Suprapubic skin (tissue), 4 donors: ENCODE measurements at places on chromosomes 12 and 14.

GRCh38 chr12:79818856-79819255, 116.0 kb downstream of the PPP1R12A start:
- H3K27ac ChIP-seq = no peak overlapping the region
- H3K4me3 ChIP-seq = no peak overlapping the region
- no peaks in the 10 kb centered on the region for H3K27me3 ChIP-seq
- H3K36me3 ChIP-seq = peaks cover 19% of the 10 kb centered on the region
- no peaks in the 10 kb centered on the region for H3K4me1 ChIP-seq
- no peak for DNase-seq

DNA sequence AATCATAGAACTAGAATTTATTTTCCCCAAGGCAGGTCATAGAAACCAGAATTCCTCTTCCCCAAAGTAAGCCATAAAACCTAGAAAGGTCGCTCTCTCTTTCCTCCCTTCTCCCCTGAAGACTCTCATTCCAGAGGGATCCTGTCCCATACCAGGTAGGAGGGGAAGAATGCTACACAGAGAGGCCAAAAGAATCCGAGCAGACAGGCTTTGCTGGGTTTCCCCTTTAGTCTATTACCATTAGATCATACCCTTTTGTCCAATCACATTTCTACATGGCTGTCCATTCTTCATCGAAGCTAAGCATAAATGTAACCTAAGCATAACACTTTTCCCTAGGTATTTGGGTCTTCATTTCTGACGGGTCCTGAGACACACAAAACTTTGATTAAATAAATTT, 204.5 kb downstream of the SPTSSA start:
- no peaks in the 10 kb centered on the region for H3K36me3 ChIP-seq
- H3K27me3 ChIP-seq = no peaks in the 10 kb centered on the region
- no peak for DNase-seq
- H3K27ac ChIP-seq = no peak overlapping the region
- peaks cover 8% of the 10 kb centered on the region for H3K4me1 ChIP-seq

DNA sequence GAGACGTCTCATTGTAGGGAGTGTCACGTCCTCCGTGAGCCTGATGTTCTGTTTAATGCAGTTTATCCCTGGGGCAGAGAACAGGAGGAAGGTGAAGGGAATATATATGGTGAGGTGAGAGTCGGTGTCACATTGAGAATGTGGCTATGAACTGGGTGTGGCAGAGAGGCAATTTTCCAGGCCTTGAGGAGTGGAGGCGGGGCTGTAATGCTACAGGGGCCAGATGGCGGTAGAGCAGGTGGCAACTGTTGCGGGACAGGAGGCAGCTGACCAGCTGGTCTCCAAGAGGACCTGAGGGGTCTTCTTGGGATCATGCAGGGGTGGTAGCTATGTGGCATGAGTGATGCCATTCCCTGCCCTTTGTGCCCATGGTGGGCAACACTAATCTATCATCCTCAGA, 59.6 kb downstream of the CACNA1C start:
- no peaks in the 10 kb centered on the region for H3K4me1 ChIP-seq
- no peak for DNase-seq
- no peak overlapping the region for H3K4me3 ChIP-seq
- H3K27ac ChIP-seq = no peak overlapping the region
- H3K27me3 ChIP-seq = no peaks in the 10 kb centered on the region

GRCh38 chr14:55579724-55580469, at the start of gene KTN1:
Gene KTN1 (plus strand): TSS chr14:55580207. CDS start chr14:55612049, 31,842 bp downstream.
- peaks cover 55% of the 10 kb centered on the region for H3K4me1 ChIP-seq
- peak within 1 kb of the TSS; percentile 91 for H3K27ac ChIP-seq
- H3K4me3 ChIP-seq = peak within 1 kb of the TSS; percentile 99
- H3K36me3 ChIP-seq = no peaks in the 10 kb centered on the region

GRCh38 chr14:30710876-30711275, 88.8 kb downstream of the SCFD1 start:
- DNase-seq = no peak
- no peaks in the 10 kb centered on the region for H3K27me3 ChIP-seq
- H3K4me1 ChIP-seq = peaks cover 6% of the 10 kb centered on the region
- H3K4me3 ChIP-seq = no peak overlapping the region
- peaks cover 29% of the 10 kb centered on the region for H3K36me3 ChIP-seq
- H3K27ac ChIP-seq = no peak overlapping the region

DNA sequence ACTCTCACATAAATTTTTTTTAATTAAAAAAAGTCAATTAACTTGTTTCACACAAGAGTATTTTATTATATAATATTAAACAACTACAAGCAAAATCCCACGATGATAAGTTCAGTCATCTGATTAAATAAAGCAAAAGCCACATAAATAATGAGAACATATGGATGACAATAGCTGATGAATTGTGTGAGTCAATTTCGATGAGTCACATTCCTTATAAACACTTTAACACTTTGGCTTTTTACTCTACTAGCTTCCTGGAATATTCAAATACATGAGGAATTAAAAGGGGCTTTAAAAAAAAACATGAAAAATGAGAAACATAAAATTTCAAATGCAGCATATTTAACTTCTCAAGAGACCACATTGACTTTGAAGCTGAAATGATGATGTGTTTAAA, 95.3 kb downstream of the BCAT1 start:
- H3K27ac ChIP-seq = no peak overlapping the region
- H3K4me1 ChIP-seq = no peaks in the 10 kb centered on the region
- DNase-seq = no peak
- no peak overlapping the region for H3K4me3 ChIP-seq
- no peaks in the 10 kb centered on the region for H3K36me3 ChIP-seq
- H3K27me3 ChIP-seq = peaks cover 2% of the 10 kb centered on the region

DNA sequence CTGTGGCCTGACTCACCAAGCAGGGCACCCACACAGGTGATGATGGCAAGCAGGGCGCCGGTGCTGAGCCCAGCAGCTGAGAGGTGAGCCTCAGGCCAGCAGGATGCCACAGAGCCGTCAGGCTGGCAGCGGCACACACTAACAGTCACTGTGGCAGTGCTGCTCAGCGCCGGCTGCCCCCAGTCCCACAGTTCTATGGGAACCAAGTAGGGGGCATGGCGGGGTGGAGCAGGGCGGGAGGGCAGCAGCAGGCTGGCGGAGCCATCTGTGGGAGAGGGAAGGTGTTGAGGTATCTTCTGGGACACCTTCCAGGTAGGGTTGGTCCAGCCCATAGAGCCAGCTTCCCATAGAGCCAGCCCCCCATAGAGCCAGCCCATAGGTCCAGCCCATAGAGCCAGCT, 7.0 kb downstream of the PSMB11 start:
- H3K27ac ChIP-seq = no peak overlapping the region
- no peaks in the 10 kb centered on the region for H3K36me3 ChIP-seq
- H3K4me1 ChIP-seq = no peaks in the 10 kb centered on the region
- no peak for DNase-seq

DNA sequence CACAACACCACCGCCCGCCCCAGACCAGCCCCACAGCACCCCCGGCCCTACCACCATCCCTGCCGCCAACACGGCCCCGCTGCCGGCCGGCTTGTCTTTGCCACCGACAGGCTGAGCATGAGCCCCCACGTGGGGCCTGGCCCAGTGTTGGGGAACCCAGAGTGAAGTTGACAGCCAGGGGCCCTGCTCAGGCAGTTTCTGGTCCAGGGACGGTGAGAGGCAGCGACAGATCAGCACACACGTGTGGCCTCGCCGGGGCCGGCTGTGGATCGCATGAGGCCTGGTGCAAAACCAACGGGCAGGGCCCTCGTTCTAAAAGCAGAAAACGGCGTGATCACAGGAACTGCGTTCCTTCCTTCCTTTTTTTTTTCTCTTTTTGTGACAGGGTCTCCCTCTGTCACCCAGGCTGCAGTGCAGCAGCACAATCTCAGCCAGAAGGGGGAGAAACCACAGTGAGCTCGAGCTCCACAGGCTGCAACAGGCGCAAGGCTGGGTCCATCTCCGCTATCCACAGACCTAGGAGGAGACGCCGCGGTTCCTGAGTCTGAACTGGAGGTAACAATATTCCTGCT, 50.5 kb upstream of the FBRSL1 start:
- H3K27ac ChIP-seq = no peak overlapping the region
- peaks cover 26% of the 10 kb centered on the region for H3K27me3 ChIP-seq
- no peak for DNase-seq
- H3K4me1 ChIP-seq = peaks cover 11% of the 10 kb centered on the region
- H3K4me3 ChIP-seq = no peak overlapping the region

GRCh38 chr12:100395811-100396210, 38.9 kb downstream of the SLC17A8 start:
- H3K27me3 ChIP-seq = no peaks in the 10 kb centered on the region
- no peak overlapping the region for H3K27ac ChIP-seq

DNA sequence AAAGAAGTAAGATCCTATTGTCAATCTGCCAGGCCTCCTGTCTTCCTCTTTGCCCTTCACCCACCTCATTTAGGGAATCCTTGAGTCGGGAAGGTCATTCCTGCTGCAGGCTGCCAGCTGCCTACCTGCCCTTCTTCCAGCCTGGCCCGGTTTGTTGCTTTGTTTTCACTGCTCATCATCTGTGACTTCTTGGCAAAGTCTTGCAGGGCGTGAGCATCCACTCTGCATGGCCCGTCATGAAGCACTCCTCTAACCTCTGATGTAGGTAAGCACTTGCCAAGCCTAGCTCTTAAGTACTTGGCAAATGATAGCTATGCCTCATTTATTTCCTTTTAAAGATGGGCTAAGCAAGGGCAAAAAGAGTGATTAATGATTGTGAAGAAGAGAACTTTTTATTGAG, 192.8 kb downstream of the NRXN3 start:
- DNase-seq = no peak
- no peaks in the 10 kb centered on the region for H3K27me3 ChIP-seq
- H3K4me3 ChIP-seq = no peak overlapping the region
- H3K27ac ChIP-seq = no peak overlapping the region

DNA sequence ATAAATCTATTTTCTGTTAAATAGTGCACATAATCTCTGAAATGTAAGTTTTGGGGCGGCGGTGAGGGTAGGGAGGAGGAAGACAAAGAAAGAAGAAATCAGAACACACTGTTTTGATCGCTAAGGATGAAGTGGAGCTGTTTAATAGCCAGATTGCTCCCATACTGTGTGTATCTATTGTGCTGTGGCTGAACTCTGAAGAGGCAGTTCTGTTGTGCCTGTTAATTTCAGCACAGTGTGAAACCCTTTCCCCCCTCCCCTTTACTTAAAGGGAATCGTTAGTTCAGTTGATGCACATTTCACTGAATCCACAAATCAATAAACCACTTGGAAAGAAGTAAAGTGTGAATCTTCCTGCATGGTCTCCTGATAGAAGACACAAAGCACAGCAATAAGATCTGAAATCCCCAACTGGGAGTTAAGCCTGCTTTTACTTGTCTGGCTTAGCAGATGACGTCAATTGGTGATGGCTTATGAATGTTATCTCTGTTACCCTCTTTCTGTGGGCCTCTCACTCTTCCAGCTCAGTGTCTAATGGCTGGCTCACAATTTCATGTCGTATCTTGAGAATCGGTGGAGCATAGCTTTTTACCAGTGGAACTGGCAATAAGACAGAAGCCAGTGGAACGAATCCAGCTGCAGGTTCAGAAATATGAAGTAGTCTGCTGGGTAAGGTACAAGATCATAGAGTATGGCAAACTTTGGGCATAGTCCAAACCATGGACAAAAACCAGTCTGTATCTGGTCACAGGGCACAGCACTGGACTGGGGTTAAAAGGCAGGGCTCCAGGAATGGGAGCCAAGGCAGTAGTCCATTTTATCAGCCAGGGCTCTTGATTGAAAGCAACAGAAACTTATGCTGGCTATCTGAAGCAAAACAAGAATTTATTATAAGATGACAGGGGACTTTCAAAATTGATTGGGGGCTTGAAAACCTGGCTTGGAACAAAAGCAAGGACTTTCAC, 413.5 kb upstream of the SEL1L start:
- no peaks in the 10 kb centered on the region for H3K4me1 ChIP-seq
- no peak overlapping the region for H3K27ac ChIP-seq
- no peak for DNase-seq
- no peak overlapping the region for H3K4me3 ChIP-seq
- H3K27me3 ChIP-seq = no peaks in the 10 kb centered on the region
- H3K36me3 ChIP-seq = no peaks in the 10 kb centered on the region

DNA sequence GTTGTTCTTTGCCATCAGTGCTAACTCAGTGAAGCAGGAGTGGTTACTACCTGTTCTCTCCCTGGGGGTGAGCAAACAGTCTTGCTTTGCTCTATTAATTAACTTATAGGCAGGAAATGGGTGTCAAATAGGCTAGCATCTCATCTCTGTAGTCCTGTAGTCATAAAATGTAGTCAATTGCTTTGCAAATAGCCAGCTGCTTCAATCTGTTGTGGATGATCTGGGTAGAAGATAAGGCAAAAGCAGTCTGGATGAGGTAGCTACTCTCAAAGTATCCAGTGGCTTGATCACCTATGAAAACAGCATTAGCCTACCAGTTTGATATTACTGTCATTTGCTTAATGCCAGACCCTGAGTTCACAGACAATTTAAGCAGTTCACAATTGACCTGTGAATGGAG, 369.0 kb upstream of the TMTC1 start:
- no peaks in the 10 kb centered on the region for H3K36me3 ChIP-seq
- no peak overlapping the region for H3K27ac ChIP-seq
- H3K4me1 ChIP-seq = no peaks in the 10 kb centered on the region
- no peaks in the 10 kb centered on the region for H3K27me3 ChIP-seq
- no peak overlapping the region for H3K4me3 ChIP-seq

- H3K4me3 ChIP-seq = no peak overlapping the region
These were observed 54.2 kb upstream of the JDP2 start for GRCh38 chr14:75373616-75374015.

- H3K36me3 ChIP-seq = no peaks in the 10 kb centered on the region
- H3K27ac ChIP-seq = no peak overlapping the region
- H3K4me1 ChIP-seq = peaks cover 8% of the 10 kb centered on the region
- DNase-seq = no peak
These were observed 93.5 kb downstream of the LMNTD1 start for GRCh38 chr12:25459541-25459951.
